Left lung (tissue), 14 donors: ENCODE measurements at places on chromosomes 13 and 19. TPM values are rescaled to one million over a fixed set of nuclear protein-coding genes. Genes with fewer than 3 reads are reported as not detected.

The ZNF540 gene
- total RNA-seq = 1.9 TPM

DNA sequence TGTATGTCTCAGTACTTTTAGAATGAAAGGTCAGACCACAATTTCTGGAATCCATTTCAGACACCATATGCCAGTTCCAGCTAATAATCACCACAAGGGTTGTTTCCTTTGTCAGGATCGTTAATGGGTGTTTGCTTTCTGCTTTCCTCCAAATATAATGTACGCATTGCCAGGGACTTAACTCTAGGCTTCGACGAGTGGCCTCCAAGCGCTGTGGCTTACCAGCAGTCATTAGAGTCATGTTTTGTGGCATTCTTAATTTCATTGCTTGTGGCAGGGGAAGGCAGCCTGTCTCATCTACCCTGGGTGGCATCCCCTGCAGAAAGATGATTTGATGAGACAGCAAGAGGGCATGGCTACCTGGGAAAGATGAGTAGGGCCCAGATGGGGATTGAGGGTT is 22.5 kb downstream of the SAFB start:
- no peak for DNase-seq

GRCh38 chr13:32403108-32403507 is 24.8 kb downstream of the N4BP2L1 start:
- DNase-seq = no peak

DNA sequence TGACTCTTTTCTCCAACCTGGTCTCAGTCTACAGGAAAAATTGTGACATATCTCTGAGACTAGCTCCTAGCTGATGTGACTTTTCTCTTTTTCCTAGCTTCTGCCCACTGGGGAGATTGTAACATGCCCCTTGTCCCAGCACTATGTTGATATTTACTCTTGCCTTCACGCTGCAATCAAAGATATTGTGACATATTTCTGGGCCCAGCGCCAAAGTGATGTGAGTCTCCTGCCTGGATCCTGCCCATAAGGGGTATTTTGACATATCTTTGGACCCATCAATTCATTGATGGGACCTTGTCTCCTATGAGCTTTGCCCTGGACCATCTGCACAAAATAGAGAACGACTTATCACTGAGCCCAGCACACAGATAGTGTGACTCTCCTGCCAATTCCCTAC is 41.1 kb downstream of the ZNF729 start:
- DNase-seq = no peak

- DNase-seq = no peak
These were observed 8.1 kb downstream of the NKPD1 start for GRCh38 chr19:45152504-45153338.

- DNase-seq = no peak
These were observed 10.6 kb upstream of the ZNF358 start for GRCh38 chr19:7505288-7505681.

- DNase-seq = no peak
These were observed 8.5 kb upstream of the ZNF83 start for GRCh38 chr19:52646571-52647217.

DNA sequence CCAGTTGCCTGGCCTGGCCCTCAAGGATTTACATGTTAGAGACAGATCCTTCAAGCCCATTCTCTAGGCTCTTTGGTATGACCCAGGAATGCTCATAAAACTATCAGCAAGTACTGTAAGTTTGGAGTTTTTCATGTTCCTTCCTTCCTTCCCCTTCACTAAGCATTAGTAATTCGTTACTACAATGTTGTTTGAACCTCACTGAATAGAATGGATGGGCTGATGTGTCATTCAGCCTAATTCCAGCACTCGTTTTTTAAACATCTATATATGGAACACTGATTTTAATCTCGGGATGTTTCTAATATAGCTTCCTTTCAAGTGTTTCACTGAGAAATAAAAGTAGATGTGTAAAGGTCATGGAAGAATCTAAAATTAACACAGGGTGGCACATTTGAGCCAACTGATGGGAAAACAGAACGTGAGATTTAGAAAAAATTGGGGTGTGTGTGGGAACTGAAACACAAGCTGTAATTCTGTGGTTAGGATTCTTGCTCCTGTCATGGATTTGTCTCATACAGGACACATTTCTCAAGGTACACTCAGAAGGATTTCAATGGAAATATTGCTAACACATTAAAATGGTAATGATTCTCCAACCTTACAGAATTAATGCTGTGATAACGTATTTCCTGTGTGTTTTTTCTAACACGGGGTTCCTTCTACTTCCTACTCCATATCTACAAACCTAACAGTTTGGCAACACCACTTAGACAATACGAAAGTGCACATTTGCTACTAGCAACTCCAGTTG is 93.4 kb downstream of the FLT1 start:
- DNase-seq = no peak

DNA sequence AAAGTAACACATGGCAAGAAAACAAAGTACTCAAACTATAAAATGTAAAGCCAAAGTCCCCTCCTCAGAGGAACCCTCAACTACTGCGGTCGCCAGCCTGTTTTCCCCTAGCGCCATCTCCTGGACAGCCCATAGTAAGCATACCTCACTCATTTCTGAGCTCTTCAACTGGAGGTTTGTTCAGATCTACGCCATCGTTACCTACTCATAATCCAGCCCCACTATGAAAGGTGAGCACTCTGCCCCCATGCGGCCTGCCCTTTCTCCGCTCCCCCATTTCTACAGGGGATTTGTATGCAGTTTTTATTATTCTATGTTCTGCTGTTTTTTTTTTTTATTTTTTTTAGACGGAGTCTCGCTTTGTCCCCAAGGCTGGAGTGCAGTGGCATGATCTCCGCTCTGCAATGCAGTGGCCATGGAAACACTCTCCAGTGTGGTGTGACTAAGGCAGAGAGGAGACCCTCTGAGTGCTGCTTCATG is 26.2 kb downstream of the OPA3 start:
- DNase-seq = peak; percentile 46

GRCh38 chr13:33676045-33676989 is 141.6 kb upstream of the RFC3 start:
- DNase-seq = peak; percentile 23

DNA sequence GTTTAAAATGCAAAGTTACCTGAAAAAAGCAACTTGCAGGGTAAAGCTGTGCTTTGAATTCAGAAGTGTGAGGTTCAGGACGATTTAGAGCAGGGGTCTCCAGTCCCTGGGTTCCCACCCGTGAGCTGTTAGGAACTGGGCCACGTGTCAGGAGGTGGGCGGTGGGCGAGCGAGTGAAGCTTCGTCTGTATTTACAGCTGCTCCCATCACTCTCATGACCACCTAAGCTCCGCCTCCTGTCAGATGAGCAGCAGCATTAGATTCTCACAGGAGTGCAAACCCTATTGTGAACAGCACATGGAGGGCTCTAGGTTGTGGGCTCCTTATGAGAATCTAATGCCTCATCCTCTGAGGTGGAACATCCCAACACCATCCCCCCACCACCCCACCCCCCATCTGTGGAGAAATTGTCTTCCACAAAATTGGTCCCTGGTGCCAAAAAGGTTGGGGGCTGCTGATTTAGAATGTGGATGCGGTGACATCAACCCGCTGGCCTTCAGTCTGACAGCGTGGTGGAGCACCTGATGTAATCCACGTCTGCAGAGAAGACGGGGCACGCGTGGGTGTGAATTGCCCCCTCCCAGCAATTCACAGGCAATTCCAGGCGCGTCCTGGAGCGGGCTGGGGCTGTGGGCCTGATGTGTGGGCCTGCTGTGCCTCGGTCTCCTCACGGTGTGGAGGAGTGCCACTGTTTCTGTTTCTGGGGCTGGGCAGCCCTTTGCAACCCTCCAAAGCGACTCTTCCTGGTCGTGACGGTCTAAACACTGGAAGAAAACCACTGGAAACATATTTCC is 214.0 kb upstream of the SOX1 start:
- peak; percentile 48 for DNase-seq

DNA sequence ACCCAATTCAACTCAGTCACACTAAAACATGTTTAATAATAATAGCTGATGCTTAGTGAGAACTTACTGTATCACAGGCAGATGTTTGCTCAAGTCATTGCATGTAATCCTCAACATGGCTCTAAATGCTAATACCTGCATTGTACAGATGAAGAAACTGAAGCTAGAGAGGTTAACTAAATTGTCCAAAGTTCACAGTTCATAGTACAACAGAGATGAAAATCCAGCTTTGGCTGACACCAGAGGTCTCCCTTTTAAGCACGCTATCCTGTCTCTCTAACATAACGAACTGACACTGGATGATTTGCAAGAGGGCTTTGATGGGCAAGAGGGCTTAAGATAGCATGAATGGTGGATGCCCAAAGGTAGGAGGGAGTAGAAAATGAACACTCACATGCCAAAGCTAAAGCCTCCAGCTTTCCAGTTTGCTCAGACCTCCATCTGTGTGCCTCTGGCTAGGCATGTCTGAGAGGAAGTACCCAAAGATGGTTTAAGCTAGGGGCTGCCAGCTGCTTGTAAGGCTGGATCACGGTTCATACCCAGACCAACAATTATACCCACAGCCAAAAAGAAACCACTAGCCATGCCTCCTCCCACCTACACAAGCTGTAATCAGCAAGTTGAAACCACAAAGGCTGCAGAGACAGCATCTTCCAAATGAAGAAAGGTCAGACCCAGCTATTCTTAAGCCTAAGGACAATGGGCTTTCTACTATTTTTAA is 196.9 kb upstream of the UBL3 start:
- no peak for DNase-seq

DNA sequence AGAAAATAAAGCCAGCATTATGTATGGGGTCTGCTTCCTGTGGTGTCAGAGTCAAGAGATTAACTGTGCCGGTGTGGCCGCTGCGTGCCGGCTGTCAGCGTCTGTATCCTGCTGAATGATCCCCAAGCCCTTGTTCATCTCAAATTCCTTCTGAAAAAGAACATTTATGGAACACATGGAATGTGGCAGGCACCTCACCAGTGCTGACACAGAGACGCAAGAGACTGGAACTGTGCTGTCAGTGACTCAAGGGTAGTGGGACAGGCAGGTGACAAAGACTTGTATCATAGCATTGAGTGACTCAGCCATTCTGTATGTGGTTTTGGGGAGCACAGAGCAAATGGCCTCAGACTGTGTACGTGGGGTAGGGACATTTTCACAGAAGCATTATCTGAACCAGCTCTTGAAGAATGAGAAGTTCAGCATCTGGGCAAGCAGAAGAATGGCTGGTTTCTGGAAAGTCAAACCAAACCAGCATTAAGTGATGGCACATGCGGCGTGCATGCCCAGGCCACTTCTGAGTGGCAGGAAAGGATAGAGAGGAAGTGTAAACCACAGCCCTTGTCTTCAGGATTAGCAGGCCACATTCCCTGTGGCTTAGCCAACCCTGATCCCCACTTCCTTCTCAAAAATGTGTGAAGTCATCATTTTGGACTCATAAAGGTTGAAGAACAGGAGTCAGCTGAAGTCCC is 54.0 kb upstream of the IRS2 start:
- DNase-seq = no peak

- DNase-seq = peak; percentile 75
These were observed 22.4 kb upstream of the BRD4 start for GRCh38 chr19:15354566-15355296.
